Stimulated activated CD4-positive, alpha-beta T cell treated with anti-CD3 and anti-CD28 coated beads, Interleukin-4, amount 100 ng/mL, for 1 hour (primary cell): ENCODE measurements at places on chromosomes 2 and 18.

GRCh38 chr2:182715121-182715891 is 751 bp upstream of the DNAJC10 start:
- no peak for DNase-seq

DNA sequence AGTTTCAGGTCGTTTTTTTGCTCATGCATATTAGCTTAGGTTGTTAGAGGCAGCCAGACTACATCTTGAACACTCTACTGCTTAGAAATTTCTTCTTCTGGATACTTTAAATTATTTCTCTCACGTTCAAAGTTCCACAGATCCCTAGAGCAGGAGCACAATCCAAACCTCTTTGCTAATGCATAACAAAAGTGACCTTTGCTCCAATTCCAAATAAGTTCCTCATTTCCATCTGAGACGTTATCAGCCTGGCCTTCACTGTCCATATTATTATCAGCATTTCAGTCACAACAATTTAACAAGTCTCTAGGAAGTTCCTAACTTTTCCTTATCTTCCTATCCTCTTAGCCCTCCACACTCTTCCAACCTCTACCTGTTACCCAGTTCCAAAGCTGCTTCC is 50.4 kb upstream of the ERMN start:
- DNase-seq: no peak

DNA sequence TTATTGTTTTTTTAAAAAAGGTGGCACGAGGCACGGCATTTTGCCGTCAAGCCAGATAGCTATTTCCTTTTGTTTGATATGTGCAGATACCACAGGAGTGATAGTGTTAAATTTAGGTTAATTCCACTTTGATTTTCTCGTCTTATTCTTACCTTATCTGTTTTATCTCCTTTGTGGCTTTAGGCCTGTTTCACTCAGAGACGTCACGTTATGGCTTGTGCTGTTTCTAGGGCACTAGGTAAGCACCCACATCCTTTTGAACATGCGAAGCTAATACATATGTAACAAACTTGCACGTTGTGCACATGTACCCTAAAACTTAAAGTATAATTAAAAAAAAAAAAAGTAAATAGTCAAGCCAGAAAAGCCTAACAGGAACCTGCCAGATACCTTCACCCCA is 57.8 kb downstream of the C18orf63 start:
- DNase-seq: no peak

- no peak for DNase-seq
These were observed 164.3 kb upstream of the APCDD1 start for GRCh38 chr18:10289951-10290637.

DNA sequence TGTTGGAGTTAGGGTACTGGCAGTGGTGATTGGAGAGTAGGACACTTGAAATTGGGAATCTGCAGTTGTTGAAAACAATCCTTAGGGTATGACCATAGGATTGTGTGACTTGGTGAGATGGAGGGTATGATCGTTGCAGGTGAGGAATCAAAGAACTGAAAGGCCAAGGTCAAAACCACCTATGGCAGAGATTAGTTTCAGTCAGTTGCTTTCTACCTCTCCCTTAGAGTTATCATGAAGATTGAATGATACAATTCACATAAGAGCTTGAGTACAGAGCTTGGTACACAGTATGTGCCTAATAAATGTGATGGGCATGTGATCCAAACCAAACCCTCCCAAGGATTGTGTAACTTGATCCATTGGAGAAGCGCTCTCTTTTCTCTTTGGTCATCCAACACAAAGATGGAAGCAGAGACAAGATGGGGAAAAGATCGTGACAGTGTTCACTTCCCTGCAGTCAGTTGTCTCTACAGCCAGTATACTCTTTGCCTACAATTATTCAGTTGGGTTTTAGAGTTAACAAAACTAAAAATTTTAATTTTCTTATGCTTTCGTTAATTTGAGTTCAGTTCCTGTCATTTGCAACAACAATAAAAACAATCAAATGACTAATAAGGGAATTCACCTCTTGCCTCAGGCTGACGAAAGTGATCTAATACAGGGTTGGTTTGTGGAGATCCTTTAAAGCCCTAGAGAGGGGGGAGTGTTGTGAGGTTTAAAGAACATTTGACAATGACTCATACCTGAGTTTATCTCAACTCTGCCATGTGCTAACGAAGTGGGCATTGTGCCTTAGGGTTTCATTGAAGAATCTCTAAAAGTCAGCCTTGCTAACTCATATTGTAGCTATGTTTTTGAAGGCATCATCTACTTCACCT is 14.8 kb upstream of the SMAD2 start:
- no peak for DNase-seq

- DNase-seq: no peak
These were observed 1333.7 kb upstream of the CELF4 start for GRCh38 chr18:38899252-38899651.

DNA sequence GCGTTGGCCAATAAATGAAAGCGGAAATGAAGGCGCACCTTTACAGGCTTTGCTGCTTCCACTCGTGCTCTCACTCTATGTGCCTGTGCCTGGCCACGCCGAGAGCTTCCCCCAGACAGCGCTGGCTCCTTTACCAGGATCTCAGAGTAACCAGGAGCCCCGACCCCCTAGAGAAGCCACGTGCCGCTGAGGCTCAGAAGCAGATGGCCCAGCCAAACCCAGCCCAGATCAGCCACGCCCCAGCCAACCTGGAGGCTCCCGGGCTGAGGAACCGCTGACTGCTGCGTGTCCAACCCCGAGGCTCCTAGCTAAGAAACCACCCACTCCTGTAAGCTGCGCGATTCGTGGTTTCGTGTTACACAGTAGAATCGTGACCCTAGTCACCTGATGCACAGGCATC is 199.3 kb downstream of the NCK2 start:
- DNase-seq: no peak

GRCh38 chr2:189826039-189826438 is 41.8 kb downstream of the PMS1 start:
- no peak for DNase-seq

- DNase-seq: no peak
These were observed 151.0 kb upstream of the NDUFV2 start for GRCh38 chr18:8951491-8951890.

- no peak for DNase-seq
These were observed 69.9 kb downstream of the RHOB start for GRCh38 chr2:20516646-20517341.

GRCh38 chr18:25795213-25795612 is 295.2 kb downstream of the SS18 start:
- no peak for DNase-seq

GRCh38 chr2:54560146-54560881 is 104.2 kb downstream of the SPTBN1 start:
- DNase-seq: no peak

DNA sequence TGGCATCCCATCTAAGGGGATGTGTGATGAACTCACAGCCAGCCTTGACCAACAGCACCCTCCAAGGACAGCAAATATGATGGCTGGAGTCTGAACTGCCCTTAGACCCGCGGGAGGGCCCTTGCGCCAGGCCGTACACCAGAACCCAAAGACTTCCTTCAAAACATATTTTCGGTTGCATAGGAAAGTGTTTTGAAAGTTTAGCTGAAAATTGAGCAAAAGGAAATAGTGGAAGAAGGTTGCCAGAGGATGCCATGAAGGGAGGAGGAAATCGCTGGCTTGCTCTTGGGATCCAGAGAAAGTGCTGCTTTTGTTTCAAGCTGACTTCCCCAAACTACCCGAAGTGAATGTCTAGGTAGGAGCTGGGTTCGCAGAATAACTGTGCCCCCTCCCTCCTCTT is 61.3 kb downstream of the IL1R2 start:
- no peak for DNase-seq

GRCh38 chr18:53850902-53851301 is 373.6 kb downstream of the MBD2 start:
- no peak for DNase-seq

DNA sequence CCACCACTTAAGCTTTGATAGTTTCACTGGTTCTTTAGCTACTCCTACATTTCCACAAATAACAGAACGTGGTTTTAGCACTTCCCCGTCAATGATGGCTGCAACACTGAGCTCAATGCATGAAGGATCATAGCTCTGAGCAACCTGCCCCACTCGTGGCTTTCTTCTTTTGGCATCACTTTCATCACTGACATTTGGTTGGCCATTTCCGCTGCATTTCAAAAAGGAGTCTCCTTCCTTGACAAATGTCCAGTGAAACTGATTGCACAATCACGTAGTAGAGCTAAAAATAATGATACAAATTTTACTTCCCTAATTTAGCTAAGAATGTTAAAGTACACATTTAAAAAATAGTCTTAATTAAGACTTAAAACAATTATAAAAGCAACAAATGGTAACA is 205.2 kb upstream of the HDAC4 start:
- DNase-seq: no peak

DNA sequence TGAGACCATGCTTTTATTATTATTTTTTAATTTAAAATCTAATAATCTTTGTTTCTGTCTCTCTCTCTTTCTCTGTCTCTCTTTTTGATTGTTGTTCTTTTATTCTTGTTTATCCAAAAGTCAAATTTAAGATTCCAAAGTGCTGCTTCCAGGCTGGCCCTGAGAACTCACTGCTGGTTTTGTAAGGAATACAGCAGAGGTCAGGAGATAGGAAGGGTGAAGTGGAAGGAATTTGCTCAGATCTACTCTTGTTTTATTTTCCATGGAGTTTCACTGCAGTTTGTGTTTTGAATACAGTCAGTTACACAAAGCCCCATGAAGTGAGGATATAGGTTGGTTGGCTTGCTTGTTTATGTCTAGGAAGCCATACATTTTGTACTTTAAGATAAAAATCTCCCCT is 168.1 kb downstream of the MIB1 start:
- DNase-seq: no peak
